ENCODE measurements at places on chromosomes 1 and 21. TPM values are rescaled to one million over a fixed set of nuclear protein-coding genes. Genes with fewer than 3 reads are reported as not detected.

The PTGFR gene
- total RNA-seq: 34.0 TPM

The OPTC gene
- total RNA-seq: not detected

The PGD gene
- 31.8 TPM for total RNA-seq

The DCDC2B gene
- not detected for total RNA-seq

The NR0B2 gene
- not detected for total RNA-seq

The GGPS1 gene
- total RNA-seq: 16.9 TPM

The CLDN8 gene
- not detected for total RNA-seq

The MAB21L3 gene
- total RNA-seq: not detected

The MCOLN2 gene
- total RNA-seq: 0.30 TPM

The PLA2G2C gene
- not detected for total RNA-seq

The TSHB gene
- total RNA-seq: not detected

The CAMSAP2 gene
- total RNA-seq: 42.7 TPM

The INSRR gene
- total RNA-seq: not detected

The SNX7 gene
- total RNA-seq: 49.6 TPM

The SLC22A15 gene
- total RNA-seq: 4.5 TPM

The FHAD1 gene
- 0.42 TPM for total RNA-seq

The SLC45A3 gene
- total RNA-seq: 4.8 TPM

The CASQ1 gene
- total RNA-seq: not detected

The MATN1 gene
- total RNA-seq: under 0.01 TPM

The CASQ2 gene
- not detected for total RNA-seq

The RGS7 gene
- total RNA-seq: not detected

The FMO5 gene
- total RNA-seq: 0.32 TPM

The VASH2 gene
- 1.4 TPM for total RNA-seq

The C1QC gene
- total RNA-seq: not detected

The DYRK3 gene
- total RNA-seq: 34.5 TPM

The KIAA0040 gene
- total RNA-seq: not detected

The RGS5 gene
- 33.9 TPM for total RNA-seq

The STIL gene
- total RNA-seq: 9.1 TPM

The HDGF gene
- total RNA-seq: 109 TPM

The OR2L3 gene
- not detected for total RNA-seq

The SPRR2G gene
- not detected for total RNA-seq

The CLEC20A gene
- total RNA-seq: not detected

The S100A9 gene
- not detected for total RNA-seq

The DNASE2B gene
- total RNA-seq: not detected

The SPRR1B gene
- not detected for total RNA-seq

The IL19 gene
- not detected for total RNA-seq

The KPRP gene
- not detected for total RNA-seq

The MIS18A gene
- total RNA-seq: 7.7 TPM

The CFH gene
- total RNA-seq: 175 TPM

The TNFRSF1B gene
- 3.0 TPM for total RNA-seq

The NR1I3 gene
- total RNA-seq: not detected

The CLDN17 gene
- not detected for total RNA-seq

The DCST1 gene
- not detected for total RNA-seq

The LRIF1 gene
- 14.0 TPM for total RNA-seq

The TNFAIP8L2 gene
- not detected for total RNA-seq

The RNU1-3 gene
- total RNA-seq: under 0.01 TPM

The TSPAN1 gene
- total RNA-seq: not detected

Measured in smooth muscle cell of the umbilical artery (primary cell).